ENCODE measurements at places on chromosomes 7 and 10.

- DNase-seq = no peak
These were observed 55.7 kb upstream of the MKX start for GRCh38 chr10:27801171-27801785.

DNA sequence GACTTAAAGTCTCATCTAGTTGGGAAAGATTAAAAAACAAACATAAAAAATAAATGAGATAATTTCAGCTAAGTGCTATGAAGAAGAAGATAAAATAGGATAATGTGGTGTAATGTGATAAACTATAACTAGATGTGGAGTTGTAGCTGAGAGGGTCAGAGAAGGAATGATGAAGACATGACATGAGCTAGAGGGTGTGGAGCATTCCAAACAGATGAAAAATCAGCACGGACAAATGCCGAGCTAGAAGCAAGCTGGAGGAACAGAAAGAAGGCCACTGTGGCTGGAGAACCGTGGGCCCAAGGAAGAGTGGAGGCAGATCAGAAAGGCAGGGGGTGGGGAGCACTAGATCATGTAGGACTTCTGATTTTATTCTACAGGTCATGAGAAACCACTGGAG lies 70.6 kb downstream of the CDK6 start:
- DNase-seq = no peak

DNA sequence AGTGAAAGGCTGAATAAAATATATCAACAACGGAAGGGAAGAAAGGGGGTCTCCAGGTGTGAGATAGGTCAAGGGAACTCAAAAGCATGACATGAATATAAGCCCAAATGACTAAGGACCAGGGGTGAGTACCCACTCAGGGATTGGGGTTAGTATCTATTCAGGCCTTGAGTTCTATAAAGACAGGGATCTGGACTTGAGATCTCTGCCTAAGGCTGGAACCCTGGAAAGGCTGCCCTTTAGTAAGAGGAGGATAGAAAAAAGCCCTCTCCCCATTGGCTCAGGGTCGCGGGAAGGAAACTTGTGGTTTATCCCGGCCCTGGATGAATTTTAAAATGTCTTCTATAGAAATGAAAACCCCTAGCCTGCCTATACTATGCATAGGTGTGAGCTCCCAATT lies 2.4 kb upstream of the ITPRIP start:
- DNase-seq = no peak

GRCh38 chr7:131057794-131058070 lies 269.9 kb upstream of the MKLN1 start:
- peak; percentile 46 for DNase-seq

- DNase-seq = no peak
These were observed 36.5 kb downstream of the KLF6 start for GRCh38 chr10:3748484-3748883.

DNA sequence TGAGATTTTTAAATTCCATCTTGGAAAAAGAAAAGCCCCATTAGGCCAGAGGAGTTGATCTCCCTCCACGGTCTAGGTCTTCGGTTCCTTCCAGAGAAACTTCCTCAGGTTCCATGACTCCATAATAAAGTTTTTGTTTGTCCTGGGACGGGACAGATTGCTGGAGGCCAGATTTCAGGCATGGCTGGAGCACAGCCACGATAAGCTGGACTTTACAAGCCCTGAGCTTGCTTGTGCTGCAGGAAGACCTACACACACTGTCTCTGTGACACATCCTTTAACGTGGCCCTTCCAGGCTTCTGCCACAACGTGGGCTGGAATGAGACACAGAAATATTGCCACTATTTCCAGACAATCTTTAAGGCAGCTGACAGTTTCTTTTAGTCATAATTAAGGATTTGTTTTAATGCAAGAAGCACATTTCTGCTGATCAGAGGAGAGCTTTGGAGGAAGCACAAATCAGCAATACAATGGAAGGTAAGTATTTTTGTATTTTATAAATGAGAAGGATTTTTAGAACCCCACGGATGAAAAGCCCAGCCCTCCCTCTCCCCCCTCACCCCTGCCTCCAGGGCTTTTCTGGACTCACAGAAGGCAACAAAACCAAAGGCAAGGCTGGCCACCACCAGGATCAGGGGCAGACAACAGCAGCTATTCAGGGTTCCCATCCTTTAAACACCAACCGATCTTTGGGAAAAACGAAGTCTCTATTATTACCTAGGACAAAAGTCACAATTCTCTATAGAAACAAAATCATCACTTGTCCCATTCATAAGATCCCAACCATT lies 6.5 kb downstream of the CTBP2 start:
- DNase-seq = no peak

DNA sequence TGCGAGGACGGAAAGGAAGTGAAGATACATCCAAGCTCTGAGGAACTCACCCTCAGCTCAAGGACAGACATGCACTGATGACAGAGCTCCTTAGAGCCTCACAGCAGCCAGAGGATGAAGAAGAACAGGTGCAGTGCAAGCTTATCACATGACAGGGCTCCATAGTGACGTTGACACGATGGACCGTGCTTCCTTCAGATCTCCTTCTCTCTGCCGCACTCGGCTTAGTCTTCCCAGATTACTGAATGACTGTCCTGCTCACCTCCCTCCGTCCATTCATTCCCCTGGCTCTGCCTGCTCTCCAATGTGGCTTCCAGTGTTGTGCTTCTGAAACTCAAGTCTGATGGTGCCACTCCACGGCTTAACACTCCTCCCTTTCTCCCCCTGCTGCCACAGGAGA lies 161.5 kb upstream of the PFKP start:
- DNase-seq = no peak

DNA sequence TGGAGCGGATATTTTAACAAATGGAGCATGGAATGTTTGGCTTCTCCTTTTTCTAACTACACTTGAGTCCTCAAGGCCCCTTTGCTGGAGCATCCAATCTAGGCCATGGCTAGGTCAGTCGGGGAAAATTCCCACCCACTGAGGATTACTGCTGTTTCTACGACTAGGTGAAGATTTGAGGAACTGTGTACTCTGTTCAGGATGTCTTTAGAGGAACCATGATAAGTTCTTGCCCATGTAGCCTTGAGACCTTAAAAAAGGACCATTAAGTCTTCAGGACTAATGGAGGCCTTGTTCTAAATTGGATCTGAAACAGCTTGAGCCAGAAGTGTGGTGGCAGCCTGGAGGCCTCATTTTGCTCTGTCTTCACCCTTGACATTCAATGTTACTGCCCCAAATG lies 6.2 kb downstream of the AGK start:
- DNase-seq = no peak

DNA sequence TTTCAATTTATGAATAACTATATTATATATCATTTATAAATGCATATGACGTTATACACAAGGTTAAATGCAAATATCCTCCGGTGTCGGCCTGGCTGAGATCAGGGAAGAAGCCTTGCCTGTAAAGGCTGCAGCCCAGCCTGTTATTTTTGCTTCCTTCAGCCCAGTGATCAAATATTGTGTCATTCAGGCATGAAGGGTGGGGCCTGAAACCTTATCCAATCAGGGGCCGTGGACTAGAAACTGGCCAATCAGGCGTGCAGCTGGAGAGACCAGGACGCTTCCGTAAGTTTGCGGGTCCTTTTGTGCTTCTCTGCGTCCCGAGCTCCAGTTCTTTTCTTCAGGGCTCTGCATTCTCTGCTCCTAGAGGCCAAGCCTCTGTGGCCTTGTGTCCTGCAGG lies at the start of gene ZNF722:
Gene ZNF722, plus strand, starts transcription at position 301 of the 400 bp plus-strand sequence. CDS start 113 bp downstream, outside the sequence.
- DNase-seq = no peak

GRCh38 chr10:61941202-61941681 lies 39.7 kb downstream of the ARID5B start:
- no peak for DNase-seq

- DNase-seq = no peak
These were observed 75.8 kb downstream of the C1GALT1 start for GRCh38 chr7:7257899-7258692.

DNA sequence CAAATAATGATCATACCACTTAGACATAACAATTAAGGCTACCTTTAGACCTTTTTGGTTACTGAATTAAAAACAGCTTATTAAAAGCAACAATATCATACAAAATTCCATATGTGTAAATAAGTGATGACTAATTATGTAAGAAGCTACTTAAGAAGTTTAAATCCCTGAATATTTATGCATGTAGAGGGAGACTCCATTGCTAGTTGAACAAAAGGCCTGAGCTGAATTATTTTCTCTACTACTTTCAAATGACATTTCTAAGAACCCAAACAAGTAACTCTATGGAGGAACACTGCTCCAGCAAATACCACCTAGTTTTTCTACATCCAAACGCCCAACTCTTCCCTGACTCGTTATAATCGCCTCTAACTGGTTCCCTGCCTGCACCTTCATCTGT lies 31.5 kb downstream of the EPC1 start:
- no peak for DNase-seq

DNA sequence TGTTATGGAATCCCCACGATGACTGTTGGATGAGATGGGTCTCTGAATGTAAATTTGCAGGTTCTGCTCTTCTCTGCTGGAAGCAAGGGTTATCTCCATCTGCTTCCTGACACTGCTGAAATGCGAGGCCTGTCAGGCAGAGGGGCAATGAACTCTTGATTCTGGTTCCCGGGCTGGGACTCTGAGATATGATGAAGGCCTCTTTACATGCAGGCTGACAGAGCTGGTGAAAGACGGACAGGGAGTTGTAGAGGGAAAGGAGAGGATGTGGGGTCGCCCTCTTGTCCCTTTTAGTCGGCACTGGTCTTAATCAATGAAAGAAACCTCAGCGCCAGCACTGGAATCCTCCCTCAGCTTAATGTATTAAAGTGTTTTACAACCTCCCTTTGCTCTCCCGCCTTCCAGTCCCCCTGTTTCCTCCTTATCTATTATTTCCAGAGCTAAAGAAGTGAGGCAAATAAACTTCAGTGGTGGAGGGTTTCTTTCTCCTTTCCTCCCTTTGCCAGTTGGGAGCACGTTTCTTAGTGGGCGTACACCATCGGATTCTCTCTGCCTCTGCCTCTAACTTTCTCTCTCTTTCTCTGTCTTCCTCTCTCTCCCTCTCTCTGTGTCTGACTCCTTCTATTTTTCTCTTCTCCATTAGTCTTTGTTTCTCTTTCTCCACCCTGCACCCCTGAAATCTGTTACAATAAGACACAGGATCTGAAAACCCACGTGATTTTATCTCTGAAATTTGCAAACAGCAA lies 145.6 kb downstream of the BAMBI start:
- DNase-seq = no peak

DNA sequence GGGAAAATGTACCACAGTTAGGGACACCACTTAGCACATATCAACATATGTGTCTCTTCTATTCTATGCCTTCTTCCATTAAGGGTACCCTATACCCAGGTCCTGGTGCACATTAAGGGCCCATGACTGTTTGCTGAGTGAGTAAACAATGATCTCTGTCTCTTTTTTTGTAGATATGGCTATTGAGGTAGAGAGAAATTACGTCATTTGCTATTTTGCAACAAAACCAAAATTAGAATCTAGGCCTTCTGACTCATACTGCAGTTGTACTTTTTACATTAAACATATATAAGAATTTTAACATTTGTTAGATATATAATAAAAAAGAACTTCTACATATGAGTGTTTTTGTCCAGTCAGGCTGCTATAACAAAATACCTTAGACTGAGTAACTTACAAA lies 683.2 kb upstream of the LRRN3 start:
- DNase-seq = no peak

DNA sequence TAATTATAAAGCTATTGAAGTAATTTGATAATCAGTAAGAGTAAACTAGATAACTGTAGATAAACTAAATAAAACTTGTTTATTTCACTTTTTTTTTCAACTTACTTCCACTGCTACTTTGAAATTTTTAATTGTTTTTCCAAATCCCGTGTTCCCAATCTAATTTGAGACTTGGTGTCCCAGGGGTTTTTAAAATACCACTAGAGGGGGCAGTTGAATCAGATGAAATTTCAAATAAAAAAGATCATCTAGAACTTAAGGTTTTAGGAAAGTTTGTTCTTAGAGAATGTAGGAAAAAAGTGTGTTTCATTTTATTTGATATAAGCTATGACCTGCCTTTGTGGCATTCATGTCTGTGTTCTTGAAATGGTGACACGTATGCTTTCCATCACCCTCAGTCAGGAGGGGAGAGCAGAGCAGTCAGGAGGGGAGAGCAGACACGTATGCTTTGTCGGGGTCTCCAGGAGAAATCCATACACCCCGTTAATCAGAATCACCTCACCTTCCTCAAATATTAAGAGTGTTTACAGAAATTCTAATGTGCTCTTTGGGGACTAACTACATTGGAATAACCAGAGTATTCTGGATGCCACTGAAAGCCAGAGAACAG lies 49.9 kb downstream of the C10orf67 start:
- no peak for DNase-seq

DNA sequence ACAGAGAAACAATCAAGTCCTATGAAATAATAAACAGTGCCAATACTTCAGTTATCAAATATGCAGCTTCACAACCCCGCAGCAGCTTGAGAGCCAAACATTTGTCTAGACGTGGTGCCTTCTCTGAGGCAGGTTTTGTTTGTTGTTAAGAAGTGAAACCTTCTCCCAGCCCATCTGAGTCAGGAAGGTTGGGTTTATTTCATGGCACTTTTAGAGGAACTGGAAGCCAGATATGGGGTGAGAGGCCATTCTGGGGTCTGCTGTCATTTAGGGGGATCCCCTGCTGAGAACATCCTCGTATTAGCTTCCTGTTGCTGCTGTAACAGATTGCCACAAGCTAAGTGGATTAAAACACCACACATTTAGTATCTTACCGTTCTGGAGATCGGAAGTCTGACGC lies 113.6 kb downstream of the GRK5 start:
- no peak for DNase-seq

GRCh38 chr10:86979977-86980448 lies 11.7 kb downstream of the ADIRF start:
- DNase-seq = no peak

DNA sequence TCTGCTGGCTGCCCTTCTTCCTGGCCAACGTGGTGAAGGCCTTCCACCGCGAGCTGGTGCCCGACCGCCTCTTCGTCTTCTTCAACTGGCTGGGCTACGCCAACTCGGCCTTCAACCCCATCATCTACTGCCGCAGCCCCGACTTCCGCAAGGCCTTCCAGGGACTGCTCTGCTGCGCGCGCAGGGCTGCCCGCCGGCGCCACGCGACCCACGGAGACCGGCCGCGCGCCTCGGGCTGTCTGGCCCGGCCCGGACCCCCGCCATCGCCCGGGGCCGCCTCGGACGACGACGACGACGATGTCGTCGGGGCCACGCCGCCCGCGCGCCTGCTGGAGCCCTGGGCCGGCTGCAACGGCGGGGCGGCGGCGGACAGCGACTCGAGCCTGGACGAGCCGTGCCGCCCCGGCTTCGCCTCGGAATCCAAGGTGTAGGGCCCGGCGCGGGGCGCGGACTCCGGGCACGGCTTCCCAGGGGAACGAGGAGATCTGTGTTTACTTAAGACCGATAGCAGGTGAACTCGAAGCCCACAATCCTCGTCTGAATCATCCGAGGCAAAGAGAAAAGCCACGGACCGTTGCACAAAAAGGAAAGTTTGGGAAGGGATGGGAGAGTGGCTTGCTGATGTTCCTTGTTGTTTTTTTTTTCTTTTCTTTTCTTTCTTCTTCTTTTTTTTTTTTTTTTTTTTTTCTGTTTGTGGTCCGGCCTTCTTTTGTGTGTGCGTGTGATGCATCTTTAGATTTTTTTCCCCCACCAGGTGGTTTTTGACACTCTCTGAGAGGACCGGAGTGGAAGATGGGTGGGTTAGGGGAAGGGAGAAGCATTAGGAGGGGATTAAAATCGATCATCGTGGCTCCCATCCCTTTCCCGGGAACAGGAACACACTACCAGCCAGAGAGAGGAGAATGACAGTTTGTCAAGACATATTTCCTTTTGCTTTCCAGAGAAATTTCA lies 1.7 kb downstream of the ADRB1 start:
- no peak for DNase-seq
